Stimulated activated CD8-positive, alpha-beta memory T cell treated with anti-CD3 and anti-CD28 coated beads, Interleukin-7, amount 100 ng/mL, for 4 hours (primary cell): ENCODE measurements at places on chromosomes 2 and 18.

- no peak for DNase-seq
Observed at GRCh38 chr2:39283561-39283960, 39.8 kb upstream of the CDKL4 start.

- DNase-seq: no peak
Observed at GRCh38 chr2:45713136-45713535, 61.7 kb downstream of the PRKCE start.

- DNase-seq: no peak
Observed at GRCh38 chr2:107635883-107636282, 190.8 kb upstream of the RGPD4 start.

DNA sequence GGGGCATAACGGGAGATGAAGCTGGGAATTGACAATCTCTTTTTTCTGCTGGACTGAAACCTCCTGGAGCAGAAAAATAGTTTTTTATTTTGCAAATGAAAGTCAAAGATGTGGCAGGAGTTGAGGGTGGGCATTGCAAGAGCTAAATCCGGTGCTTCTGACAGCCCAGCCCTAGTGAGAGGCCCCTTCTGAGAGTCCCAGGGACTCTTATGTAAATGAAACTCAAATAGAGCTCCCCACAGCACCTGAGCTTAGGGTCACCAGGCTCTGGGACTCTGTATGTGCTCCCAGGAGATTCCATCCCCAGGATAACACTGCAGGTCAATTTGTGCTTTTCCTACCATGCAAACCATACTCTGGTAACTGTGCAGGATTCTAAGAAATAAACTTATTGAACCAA, 192.8 kb downstream of the ANKRD30B start:
- no peak for DNase-seq

GRCh38 chr2:236942554-236942953, 143.1 kb upstream of the COPS8 start:
- DNase-seq: no peak

GRCh38 chr2:152415231-152415642, 80.3 kb downstream of the FMNL2 start:
- DNase-seq: no peak

GRCh38 chr2:67213270-67213670, 183.9 kb upstream of the ETAA1 start:
- no peak for DNase-seq
